ENCODE measurements at places on chromosomes 12 and 14.

DNA sequence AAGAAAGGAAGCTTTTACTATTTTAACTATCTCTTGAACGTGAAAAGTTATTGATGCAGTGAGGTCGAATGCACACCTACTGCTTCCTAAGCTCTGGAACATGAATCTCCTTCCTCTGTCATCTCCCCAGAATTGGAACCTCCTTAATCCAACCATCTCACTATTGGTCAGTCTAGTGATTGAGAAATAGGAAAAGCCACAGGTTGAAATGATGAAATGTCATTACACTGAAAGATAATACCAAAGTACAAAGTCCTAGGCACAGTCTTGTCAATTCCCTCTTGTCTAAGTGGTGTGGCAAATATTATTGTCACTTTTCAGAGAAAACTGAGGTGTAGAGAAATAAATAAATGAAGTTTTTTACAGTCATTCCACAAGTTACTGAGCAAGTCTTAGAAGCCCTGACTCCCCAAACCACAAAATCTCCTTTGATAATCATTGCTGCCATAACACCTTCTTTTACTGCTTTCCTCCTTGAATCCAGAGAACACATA, 19.5 kb upstream of the HIGD1C start:
- no peak for DNase-seq

GRCh38 chr14:69443296-69443805, 41.2 kb upstream of the PLEKHD1 start:
- no peak for DNase-seq

- no peak for DNase-seq
Observed at GRCh38 chr12:1660304-1661187, 30.3 kb upstream of the ADIPOR2 start.

- no peak for DNase-seq
Observed at GRCh38 chr14:106276326-106277267, 750.2 kb downstream of the TMEM121 start.

GRCh38 chr12:102480406-102480805, at the start of gene IGF1:
TSS of gene IGF1 (minus strand) at chr12:102480563. CDS start at chr12:102480381, 182 bp downstream.
- no peak for DNase-seq

DNA sequence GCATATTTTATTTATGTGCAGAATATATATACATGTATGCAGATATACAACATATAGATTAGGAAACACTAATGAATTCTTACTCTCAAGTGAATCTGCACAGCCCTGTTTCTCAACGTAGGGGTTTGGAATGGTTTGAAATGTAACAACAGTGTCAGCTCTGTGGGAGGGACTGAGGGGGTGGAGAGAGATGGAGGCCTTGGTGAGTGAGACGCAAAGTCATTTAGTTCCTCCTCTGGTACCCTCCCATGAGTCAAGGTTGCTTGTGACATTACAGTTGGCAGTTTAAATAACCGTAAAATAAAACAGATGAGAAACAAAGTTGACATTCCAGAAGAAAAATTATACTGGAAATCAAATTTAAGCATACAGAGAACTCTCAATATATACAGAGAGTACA, 313.0 kb upstream of the PRKD1 start:
- DNase-seq: peak; percentile 62

DNA sequence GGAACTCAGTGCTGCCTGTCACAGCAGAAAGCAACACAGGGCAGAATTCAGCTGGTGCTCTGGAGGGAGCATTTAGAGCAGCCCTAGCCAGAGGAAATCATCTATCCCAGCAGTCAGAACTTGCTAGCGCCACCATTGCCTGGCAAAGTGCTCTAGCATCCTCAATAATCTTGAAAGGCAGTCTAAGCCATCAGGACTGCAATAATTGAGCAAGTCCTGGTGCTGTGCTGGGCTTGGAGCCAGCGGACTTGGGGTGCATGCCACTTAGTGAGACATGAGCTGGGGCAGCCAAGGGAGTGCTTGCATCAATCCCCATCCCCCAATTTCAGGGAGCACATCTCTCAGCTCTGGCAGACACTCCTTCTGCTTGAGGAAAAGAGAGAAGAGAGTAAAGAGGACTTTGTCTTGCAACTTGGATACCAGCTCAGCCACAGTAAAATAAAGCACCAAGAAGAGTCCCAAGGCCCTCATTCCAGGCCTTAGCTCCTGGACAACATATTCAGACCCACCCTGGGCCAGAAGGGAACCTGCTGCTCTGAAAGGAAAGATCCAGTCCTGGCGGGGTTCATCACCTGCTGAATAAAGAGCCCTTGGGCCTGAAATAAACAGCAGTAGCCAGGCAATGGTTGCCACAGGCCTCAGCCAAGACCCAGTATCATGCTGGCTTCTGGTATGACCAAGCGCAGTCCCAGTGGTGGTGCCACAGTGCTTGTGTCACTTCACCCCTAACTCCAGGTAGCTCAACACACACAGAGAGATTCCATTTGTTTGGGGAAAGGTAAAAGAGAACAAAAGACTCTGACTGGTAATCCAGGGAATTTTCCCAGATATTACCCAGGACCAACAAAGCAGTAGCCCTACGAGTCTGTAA, 44.5 kb upstream of the ZDHHC17 start:
- DNase-seq: no peak

DNA sequence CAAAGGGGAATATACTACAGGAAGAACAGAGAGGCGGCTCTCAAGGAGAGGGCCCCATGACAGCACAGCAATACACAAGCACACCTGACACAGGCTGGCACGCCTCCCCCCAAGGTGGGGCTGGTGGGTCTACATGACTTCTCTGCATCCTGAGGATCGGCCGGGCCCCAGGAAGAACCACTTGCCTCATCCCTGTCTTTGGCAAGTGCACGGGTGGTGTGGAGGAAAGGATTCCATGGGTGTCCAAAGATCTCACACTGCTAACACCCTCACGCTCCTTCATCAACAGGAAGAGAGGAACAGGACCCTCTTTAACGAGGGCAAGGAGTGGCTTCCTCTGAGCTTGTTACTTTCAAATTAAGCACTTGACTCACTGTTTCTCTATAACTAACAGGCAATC, 7.3 kb downstream of the VAMP1 start:
- no peak for DNase-seq

- no peak for DNase-seq
Observed at GRCh38 chr14:33110737-33111443, 172.2 kb downstream of the NPAS3 start.

DNA sequence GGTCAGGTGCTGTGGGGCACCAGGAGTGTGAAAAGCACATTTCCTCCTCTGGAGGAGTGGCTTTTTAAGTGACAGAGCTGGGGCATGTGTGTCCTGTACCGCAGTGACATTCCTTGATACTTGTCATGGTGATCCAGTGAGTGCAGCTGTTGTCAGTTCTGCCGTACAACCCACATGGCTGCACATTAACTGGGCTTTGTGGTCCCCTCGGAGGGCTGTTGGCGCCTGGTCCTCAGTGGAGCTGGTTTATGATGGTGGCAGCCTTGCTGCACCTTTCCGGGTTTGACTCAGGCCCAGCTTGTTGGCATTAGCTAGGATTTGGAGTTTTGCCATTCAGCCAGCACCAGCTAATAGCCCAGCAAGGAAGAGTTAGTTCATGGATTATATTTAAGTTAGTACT, 77.0 kb downstream of the SLC25A47 start:
- no peak for DNase-seq

DNA sequence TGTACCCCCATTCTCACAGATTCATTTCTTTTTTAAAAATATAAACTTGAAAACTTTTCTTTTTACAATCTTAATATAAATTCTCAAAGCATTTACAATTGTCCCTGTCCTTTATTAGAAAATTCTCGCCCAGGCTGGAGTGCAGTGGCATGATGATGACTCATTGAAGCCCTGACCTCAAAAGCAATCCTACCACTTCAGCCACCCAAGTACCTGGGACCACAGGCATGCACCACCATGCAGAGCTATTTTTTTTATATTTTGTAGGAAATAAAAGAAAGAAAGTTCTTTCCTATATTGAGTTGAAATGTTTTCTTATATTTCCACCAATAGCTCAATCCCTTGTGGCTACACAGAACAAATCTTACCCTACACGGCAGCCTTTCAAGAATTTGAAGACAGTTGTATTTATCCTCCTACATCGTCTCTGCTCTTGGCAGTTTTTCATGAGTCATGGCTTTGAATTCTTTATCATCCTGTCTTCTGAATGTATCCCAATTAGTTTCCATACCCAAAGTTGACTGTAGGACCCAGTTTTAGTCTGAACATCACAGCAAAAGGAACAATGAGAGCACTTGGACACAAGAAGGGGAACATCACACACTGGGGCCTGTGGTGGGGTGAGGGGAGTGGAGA, 52.4 kb downstream of the SYT1 start:
- no peak for DNase-seq

- DNase-seq: no peak
Observed at GRCh38 chr12:51913071-51914033, 6.0 kb downstream of the ACVRL1 start.

DNA sequence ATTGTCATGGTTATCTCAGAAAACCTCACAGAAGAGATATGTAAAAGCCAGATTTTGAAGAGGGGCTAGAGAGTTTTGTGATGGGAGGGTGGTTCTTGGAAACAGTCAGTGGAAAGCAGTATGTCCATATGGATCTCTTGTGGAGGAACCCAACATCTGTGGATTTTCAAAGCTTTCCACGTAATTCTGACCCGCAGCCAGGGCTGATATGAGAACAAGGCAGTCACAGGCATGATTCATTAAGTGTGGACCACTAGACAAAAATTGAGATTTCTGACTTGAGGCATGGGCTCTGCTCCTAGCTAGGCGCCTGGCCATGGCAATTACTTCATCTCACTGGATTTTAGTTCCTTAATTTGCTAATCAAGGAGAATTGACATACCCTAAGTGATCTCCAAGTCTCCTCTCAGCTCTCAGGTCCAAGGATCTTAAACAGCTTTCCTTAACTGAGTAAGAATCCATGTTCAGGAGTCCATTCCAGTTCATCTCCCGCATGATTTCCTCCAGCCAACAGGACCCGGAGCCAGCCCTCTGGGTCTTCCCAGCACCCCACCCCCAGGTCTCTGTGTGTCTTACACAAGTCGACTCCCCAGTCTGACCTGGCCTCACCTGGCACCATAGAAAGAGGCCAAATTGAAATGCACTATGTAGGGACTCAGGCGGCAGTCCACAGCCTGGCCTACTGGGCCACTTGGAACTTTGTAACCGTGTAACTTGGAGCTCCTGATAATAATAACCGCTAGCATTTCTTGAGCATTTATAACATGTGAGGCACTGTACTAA, 176.3 kb upstream of the PARP11 start:
- no peak for DNase-seq

- no peak for DNase-seq
Observed at GRCh38 chr12:95626854-95627253, 75.6 kb upstream of the USP44 start.
